ENCODE measurements at places on chromosomes 6 and 20.

- no peak for ATAC-seq
Observed at GRCh38 chr6:56043761-56044160, 168.4 kb upstream of the BMP5 start.

DNA sequence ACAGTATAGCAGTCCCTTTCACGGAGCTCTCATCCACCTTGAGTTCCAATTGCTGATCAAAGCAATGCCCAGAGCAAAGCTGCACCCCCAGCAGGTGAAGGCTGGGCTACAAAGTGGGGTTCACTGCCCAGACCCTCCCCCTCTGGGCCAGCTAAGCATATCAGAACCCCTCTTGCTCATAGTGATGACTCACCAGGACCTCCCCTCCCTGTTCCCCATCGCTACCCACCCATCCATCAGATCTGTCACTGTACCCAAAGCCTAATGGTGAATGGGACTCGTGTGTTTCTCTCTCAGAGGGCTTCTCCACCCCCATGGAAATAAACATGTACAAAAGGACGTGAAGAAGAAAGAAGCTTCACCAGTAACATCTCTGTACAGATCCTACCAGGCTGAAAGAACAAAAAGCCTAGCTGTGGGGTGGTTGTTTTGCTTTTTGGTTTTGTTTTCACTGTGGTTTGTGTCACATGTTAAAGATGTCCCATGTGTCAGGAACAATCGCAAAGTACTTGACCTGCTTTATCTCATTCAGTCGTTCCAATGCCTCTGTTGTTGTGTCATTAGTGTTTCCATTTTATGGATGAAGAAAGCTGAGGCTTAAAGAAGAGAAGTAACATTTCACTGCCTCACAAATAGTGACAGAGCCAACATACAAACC, 518.5 kb downstream of the CD83 start:
- no peak for ATAC-seq

- no peak for ATAC-seq
Observed at GRCh38 chr6:7631466-7631865, 41.5 kb downstream of the SNRNP48 start.

DNA sequence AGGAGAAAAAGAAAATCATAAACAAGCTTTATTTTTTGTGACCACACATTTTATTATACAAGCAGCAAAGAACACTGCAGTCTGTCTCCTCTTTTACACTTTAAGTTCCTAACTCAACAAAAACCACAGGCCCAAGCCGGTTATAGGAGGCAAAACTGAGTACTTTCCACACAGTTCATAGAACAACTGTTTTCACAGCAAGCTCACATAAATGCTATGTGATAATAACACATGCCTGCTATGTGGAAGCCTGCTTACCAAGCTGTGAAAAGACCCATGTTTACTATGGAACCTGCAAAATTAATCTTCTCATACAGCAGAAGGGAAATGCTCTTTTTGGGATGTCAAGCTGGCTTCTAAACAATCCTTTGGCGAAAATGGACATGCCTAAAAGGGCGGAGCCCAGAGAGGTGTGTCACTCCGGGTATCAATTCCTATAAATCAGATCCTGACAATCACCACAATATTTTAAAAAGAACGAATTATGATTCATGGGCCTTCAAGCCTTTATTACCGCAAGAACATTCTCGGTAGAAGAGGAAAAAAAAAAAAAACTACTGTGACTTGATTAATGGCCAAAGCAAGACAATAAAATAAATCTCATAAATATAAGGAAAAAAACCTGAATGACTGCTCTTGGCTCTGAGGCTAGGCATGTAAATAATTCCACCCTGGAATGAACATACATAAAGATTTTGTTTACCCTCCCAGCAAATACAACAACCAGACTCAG, 2.6 kb downstream of the TRERF1 start:
- ATAC-seq = no peak

DNA sequence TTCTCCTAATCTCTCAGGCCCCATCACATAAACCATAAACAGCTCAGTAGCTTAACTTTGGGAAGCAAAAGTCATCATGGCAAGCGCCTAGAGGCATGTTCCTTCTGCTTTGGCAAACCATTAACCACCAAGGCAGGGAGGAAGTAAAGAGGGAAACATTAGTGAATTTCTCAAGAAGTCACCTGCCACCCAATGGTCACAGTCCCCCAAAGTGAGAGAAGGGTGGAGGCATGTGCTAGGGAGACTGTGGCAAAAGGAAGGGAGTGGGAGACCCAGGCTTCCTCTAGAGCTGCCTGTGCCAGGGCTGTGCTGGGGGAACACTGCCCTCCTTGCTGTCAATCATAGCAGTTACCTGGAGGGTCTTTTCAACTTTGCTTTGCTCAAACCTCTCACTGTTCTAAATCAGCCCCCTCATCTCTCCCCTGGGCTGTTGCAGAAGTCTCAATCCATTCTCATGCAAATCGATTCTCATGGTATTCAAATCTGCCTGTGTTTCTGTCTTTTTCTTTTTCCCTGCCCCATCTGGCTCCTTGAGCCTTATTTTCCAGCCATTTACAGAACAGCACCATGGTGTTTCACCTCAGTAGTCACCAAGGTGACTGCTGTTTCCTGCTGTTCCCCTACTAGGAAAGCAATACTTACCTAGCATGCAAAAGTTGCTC, 1.8 kb upstream of the RNF24 start:
- ATAC-seq = no peak
